ENCODE measurements at places on chromosomes 1 and 21.
A peak's percentile ranks its signal among the peaks of the same experiment; 100 is the strongest.

GRCh38 chr1:97986041-97987005 lies 65.5 kb upstream of the DPYD start:
- no peak for DNase-seq

DNA sequence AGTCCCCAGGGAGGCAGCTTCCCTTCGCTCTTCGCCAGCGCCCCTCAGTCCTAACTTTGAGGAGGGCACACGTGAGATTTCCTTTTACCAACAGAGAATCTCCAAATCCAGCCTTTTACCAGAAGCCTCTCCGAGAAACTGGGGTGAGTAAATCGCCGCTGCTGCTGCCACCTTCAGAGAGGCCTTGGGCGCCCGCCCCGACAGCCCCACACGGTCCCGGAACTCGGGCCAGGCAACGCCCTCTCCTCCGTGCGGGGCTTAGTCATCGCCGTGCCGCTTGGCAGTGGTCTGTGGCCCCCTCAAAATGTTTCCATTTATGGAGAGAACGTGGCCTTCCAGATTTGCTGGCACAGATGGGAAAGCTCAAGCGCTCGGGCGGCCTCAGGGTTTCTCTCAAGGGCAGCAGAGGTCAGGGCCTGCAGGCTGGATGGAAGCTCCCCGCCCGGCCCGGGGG lies 41.4 kb upstream of the COL6A2 start:
- peak; percentile 96 for DNase-seq

DNA sequence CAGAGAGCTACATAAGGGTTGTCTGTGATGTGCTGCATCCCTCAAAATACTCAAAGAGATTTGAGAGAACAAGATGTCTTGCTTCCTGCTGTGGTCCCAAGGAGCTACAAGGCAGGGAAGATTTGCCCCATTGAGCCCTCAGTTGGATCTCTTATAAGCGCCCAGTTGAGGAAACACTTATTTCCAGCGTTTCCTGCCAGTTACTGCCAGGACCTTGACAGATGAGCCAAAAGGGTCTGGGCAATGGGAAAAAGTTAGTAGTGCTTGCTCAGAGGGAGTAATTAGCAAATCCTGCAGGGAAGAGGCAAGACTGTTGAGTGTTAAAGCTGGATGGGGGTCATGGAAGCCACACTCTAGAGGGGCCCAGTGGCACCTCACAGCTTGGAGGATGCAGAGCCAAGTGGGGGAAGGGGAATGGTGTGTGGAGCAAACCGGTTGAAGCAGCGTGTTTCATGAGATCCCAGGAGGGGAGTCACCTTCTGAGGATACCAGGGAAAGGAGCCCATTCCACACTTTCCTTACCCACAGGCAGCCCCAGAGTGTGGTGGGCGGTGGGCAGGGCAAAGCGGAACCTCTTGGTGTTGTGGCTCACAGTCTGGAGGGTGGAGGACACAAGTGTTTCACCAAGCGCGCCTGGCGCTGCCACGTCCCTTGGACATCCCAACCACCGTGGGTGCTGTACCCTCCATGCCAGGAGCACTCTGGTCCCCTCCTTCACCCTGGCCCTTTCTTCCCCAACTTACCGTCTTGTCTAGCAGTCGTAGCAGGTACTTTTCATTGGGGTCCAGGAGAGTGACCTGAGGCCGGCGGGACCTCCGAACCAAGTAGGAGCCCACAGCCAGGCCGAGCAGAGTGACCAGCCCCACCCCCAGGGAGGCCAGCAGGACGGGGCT lies 805 bp downstream of the CYB5R1 start:
- DNase-seq, result no peak

GRCh38 chr1:115184260-115184950 lies 95.1 kb upstream of the TSPAN2 start:
- DNase-seq, result no peak

DNA sequence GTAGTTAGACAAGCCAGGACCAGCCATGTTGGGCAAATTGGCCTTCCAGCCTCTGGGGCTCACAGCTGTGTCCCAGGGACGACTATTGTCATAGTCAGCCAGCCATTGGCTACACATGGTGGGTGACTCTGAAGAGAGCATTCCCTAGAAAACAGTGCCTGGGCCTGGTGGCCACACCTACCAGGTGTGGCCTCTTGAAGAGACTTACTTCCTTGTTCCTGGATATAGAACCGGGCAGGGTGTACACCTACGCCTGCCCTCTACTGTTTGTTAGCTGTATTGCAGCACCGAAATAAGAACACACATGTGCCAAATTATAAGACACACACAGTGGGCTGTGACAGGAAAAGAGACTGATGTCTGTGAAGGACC lies 134.6 kb upstream of the ARHGEF16 start:
- no peak for DNase-seq

GRCh38 chr1:184633785-184634184 lies 120.9 kb downstream of the EDEM3 start:
- DNase-seq, result no peak

DNA sequence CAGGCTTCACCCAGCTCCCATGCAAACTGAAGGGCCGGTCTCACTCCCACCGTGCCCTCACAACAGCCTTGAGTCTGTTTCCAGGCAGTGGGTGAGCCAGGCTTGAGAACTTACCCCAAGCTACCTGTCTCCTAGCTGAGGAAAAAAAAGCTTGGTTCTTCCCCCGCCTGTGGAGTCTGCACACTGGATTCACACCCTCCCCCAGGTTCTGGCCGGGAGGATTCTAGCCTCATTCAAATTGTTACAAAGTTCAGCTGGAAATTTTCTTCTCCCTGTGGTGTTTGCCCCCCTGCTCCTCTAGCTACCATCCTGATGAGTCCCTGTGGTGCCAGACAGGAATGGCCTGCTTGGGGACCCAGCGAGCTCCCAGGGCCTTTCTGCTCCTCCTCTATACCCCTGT lies 471.7 kb downstream of the AGBL4 start:
- no peak for DNase-seq

DNA sequence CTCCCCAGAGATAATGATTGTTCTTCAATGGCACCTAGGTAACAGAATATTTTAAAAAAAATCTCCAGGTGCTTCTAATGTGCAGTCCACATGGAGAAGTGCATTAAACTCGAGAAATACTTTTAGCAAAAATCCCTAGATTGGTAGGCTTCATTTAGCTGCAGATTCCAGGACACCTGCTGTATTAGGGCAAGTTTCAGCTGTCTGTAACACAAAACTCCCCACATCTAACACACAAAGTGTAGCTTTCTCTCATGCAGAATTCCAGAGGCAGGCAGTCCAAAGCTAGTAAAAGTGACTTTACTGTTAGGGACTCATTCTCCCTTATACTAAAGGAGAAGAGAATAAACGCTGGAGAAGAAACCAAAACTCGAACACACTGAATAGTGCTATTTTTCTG lies 1414.3 kb upstream of the B3GALT2 start:
- no peak for DNase-seq

Data from coronary artery (tissue), 2 donors.